ENCODE measurements at places on chromosomes 5 and 9.

DNA sequence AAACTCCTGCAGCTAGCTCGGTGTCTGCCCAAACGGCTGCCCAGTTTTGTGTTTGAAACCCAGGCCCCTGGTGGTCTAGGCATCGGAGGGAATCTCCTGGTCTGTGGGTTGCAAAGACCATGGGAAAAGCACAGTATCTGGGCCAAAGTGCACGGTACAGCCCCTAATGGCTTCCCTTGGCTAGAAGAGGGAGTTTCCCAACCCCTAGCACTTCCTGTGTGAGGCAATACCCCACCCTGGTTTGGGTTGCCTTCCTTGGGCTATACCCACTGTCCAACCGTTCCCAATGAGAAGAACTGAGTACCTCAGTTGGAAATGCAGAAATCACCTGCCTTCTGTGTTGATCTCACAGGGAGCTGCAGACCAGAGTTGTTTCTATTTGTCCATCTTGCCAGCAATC is 41.8 kb downstream of the CAVIN4 start:
- DNase-seq = no peak

DNA sequence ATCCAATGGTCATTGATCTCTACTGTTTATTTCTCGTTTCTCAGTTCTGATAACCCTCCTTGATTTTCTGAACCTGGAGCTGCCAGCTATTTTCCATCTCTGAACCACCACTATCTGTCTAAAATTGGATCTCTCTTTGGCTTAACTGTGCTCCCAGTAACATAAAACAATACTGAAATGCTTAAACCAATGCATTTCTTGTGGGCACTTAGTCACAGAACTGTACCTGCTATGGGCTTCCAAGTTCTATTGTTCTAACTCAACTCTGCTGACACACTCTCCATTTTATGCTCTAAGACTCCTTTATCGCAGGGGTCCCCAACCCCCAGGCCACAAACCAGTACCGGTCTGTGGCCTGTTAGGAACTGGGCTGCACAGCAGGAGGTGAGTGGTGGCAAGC is 120.6 kb downstream of the LHFPL2 start:
- no peak for DNase-seq

GRCh38 chr5:61416010-61416409 is 84.0 kb downstream of the ZSWIM6 start:
- no peak for DNase-seq

DNA sequence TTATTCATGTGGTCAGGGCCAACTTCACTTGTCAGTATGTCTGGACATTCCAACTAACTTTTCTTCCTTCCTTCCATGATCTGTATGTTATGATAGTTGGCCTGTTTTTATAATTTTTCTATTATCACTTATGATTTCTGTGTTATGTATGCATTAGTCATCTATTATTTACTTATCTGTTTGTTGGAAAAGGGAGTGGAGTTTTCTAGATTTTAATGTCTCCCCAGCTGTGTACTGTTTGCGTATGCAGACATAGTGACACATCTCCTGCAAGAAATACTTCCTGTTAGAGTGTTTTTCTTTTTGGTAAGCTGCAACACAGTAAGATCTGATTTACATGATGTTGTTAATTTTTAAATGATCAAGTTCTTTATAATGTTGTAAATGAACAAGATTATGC is 8.7 kb upstream of the INSYN2B start:
- DNase-seq = no peak

DNA sequence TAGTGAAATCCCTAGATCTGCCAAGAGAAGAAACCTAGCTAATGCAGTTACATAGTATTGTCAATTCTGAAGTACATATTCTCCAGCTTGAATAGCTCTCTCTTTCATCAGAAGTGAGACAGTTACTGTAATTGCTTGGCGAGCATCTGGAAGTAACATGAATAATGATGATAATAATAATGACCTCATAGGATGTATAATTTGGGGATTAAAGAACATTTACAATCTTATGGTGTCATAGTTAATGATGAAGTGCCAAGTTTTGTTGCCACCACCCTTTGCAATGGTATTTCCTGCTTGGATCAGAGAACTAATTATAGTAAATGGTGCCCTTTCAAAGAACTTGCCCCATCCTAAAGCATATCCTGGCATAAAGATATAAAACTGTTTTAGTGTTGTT is 201.4 kb downstream of the ADAMTSL1 start:
- DNase-seq = no peak

DNA sequence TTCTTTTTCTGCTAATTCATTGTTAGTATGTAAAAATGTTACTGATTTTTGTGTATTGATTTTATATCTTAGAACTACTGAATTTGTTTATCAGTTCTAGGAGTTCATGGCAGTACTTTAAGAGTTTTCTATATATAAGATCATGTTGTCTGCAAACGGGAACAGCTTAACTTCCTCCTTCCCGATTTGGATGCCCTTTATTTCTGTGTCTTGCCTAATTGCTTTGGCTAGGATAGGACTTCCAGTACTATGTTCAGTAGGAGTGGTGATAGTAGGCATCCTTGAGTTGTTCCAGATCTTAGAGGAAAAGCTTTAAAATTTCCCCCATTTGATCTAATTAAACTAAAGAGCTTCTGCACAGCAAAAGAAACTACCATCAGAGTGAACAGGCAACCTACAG is 20.1 kb downstream of the RCL1 start:
- DNase-seq = no peak

- no peak for DNase-seq
Observed at GRCh38 chr5:88089719-88090390, 178.8 kb downstream of the TMEM161B start.

DNA sequence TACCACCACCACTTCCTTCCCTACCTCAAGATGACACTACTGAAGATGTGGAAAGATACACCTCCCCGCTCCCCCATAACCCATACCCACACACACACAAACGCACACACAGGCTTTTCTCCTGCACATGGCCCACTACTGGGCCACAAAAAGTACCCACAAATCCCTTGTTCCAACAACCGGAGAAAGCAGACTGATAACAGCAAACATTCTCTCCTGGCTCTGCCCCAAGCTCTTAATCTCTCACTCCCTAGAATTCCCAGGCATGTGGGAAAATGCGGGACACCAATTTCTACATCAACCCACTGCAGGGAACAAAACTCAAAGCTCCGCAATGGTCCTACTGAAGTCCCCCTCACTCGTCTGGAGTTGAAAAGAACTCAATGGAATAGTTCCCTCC is 611.0 kb upstream of the KLF4 start:
- no peak for DNase-seq

- DNase-seq = no peak
Observed at GRCh38 chr9:20925256-20926045, 106.0 kb downstream of the HACD4 start.

DNA sequence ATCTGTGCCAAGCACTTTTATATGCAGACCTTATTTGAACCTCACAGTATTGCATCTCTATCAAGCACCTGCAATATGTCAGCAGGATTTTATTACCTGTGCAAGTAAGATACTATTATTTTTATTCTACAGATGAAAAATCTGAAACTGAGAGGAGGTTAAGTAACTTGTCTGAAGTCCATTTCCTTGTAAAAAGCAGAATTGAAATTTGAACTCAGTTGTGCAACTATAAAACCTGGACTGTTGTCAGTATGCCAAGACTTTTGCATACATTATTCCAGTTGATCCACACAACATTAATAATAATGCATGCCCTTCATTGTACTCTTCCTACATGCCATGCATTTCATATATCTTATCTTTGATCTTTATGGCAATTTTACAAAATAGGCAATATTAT is 82.2 kb upstream of the BRINP1 start:
- DNase-seq = no peak

GRCh38 chr5:64612344-64612961 is 77.8 kb upstream of the SHISAL2B start:
- DNase-seq = no peak

GRCh38 chr5:108461628-108462367 is 79.9 kb upstream of the FBXL17 start:
- DNase-seq = no peak

- no peak for DNase-seq
Observed at GRCh38 chr5:34648840-34649158, 7.3 kb upstream of the RAI14 start.

GRCh38 chr9:13719981-13720676 is 440.6 kb upstream of the MPDZ start:
- DNase-seq = no peak

DNA sequence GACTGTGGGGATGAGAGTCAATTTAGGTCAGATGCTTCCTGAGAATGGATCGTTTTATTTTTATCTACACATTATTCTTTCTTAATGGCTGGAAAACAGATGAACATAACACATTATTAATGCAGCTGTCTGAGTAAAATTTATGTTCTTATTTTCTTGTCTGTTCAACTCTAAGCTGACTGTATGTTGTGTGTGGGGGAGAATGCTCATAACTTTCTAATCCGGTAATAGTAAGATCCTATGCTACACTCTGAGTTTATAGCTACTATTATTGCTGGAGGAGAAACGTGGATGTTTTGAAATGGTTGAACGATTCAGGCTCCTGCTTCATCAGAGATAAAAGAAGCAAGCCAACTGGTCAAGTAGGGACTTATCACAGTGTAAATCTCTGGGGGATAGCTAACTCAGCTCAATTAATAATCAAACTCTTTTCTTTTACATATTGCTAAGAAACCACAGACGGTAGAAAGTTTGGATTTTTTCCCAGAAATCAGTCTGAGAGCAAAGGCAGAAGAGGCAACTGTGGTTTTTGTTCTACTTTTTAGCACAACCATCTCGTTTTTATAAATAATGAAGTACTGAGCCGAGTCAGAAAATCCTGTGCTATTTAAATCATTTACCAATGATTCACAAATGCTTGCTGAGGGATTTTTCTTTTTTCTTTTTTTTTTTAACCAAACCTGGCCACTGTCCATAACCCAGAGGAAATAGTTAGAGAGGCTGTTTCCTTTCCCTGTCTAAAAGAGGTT is 265.0 kb upstream of the FAM174A start:
- no peak for DNase-seq

DNA sequence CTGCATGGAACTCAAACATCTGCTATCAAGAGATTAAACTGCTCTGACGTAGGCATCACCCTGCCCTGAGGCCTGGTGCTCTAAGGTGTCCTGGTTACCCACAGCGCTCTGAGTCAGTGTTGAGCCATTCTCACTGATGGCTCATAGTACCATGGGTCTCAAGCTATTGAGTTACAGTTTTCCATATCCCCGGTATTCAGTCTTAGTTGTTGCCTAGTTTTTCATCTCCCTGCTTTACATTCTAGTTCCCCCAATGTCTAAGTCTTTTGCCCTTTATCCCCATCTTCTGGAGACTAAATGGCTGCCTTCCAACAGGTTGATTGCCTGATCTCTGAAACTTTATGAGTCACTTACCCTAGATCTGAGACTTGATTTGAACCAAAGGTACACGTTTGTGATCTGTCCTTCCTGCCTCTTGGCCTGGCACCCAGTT is 161.2 kb upstream of the PTGER4 start:
- DNase-seq = no peak

DNA sequence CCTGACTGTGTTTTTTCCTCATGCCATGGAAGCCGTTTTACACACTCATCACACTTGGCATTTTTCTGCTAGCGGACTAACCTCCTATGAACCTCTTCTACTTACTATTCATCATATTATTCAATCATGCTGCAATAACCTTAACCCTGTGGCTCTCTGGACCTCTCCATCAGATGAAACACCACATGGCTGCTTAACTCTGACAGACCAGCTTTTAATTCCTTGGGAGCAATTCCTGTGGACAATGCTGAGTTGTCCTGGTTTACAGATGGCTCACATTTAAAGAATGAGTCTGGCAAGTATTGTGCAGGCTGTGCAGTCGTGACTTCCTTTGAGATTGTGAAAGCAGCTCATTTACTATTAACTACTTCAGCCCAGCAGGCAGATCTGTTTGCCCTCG is 9.0 kb downstream of the OR1J1 start:
- DNase-seq = no peak

DNA sequence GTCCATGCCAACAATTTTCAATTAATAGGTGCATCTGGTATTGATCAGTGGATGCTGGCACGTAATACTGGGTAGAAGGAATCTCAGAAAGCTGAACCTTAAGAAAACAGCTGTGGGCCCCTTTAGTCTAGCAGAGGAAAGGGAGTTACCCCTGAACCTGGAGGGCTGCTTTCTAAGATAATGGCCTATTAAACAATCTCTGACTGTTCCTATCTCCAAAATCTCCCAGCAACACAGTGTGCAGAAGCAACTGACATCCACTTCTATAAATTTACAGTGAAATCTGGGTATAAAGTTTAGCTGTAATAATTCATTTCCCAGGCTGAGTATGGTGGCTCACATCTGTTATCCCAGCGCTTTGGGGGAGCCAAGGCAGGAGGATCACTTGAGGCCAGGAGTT is 198.8 kb downstream of the MAPKAP1 start:
- no peak for DNase-seq

DNA sequence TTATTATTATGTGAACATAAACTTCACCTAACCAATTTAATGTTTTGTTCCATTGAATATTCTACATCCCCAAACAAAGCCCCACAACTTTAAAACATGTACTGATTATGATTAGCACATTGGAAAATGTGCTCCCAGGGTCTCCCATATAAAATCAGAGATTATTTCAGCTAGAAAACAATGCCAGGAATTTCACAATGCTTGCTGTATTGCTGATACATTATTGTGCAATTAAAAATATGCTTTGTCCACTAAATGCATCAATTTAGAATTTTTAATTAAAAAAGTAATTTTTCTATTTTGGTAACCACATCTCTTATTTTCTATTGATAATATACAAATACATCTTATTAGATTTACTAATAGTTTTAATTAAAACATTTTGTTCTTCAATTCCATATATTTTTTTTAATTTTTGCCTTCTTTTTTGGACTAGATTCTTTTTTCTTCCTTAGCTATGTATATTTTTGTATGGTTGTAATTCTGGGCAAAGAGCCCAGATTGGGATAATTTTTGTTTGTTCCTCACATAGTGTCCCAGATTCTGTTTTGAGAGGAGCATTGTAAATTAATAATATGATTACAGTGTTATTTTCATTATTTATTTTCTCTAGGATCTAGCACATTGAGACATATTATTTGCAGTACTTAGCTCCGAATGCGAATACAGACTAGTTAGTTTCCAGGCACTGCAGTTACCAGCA is 241.5 kb upstream of the CDH18 start:
- no peak for DNase-seq

DNA sequence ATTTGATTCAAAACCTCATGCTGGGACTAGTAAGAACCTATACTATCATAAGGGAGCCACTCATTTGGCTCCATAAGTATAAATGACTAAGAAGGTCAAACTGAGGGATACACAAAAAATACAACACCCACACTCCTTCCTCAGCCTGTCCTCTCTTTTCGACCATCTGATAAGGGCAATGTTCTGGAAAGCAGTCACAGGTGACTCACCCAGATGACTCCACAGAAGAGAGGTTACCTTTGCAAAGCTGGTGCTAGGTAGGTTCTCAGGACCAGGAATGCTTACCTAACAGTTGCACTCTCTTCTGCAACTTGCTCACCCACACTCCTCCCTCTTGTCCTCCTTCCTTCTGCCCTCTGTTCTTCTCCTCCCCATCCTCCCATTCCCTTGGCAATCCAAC is 32.9 kb downstream of the LHFPL2 start:
- no peak for DNase-seq

DNA sequence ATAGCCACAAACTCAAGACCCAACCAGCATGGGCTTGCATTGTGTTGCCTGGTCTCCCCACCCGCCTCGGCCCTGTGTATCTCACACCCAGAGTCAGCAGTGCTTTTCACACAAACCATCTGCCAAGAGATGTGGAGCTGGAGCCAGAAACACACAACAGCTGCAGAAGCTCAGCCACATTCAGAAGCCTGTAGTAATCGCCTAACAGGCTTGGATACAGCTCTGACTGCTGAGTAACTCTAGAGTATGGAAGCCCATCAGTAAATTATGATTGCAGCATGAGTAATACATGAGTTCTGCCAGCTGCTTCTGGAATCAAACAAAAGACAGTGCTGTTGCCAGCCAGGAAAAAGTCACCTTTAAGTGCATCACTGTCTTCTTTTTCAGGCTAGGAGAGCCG is 16.0 kb downstream of the TEK start:
- DNase-seq = no peak

Measured in nucleus accumbens (tissue), 56 donors.